ENCODE measurements at places on chromosomes 7 and 10.

- no peak for DNase-seq
These were observed 167.5 kb upstream of the NAMPT start for GRCh38 chr7:106452031-106452851.

- no peak for DNase-seq
These were observed 2.7 kb downstream of the STK17A start for GRCh38 chr7:43585562-43585961.

DNA sequence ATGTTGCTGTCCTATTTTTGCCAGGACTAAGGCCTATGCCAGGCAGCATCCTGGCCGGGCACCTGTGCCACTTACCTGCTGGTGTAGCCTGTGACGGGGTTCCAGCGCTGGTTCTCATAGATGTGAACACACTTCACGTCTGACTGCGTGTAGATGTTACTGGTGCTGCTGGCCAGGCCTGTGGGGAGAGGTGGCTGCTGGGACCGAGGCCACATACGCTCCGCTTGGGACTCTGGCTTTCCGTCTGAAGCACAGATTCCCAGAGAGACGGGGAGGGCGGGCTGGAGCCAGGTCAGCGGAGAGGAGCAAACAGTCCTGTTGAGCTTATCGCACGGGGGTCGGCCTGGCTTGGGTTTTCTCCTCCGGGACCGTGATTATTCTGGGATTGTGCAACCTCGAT, 16.7 kb downstream of the BHLHA15 start:
- DNase-seq, result no peak

DNA sequence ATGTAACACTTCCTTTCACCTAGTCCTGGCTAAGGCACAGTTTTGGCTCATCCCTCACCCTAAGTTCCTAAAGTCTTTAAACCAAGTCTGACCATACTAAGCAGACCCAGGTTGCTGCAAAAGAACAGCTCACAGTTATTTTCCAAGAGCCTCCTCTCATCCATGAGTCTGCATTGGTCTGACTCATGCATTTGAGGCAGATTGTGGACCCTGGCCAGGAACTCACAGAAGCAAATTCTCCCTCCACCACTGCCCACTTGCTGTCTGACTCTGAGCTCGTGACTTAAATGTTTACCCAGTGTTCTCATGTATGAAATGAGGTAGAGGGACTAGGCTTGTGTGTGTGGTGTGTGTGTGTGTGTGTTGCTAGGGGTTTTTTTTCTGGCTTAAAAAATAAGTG, 1272.8 kb downstream of the TYW1 start:
- DNase-seq, result no peak

- DNase-seq, result no peak
These were observed 652 bp upstream of the PODXL start for GRCh38 chr7:131556909-131557651.

DNA sequence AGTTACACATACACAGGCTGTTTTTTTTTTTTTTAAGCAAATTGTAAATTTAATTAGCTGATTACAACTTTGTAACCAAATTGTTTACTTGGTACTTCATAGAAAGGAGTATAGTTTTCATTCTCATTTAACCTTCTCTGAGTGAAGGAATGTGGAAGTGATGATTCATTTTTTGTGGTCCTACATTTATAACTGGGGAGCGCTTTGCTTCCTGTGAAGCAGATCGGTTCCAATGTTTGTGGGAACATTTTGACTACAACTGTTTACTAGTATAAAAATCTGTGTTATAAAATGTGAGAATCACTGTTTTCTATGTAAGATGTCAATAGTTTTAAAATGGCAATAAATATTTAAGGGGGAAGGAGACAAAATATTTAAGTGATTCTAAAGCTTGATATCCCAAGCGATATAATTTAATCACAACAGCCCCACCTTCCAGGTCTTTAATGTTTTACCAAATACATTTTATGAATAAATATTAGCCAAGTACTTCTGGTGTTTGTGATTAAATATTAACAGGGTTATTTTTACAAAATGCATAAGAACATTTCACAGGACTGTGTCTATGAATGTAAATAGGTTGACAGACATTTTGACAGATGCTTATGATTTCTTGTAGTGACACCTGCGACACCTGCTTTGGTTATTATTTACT, 57.1 kb downstream of the NXPH1 start:
- DNase-seq, result no peak

- peak; percentile 63 for DNase-seq
These were observed 218.0 kb downstream of the WDR37 start for GRCh38 chr10:1274111-1274661.

- DNase-seq, result no peak
These were observed 57.8 kb downstream of the TBXAS1 start for GRCh38 chr7:139886899-139887298.

DNA sequence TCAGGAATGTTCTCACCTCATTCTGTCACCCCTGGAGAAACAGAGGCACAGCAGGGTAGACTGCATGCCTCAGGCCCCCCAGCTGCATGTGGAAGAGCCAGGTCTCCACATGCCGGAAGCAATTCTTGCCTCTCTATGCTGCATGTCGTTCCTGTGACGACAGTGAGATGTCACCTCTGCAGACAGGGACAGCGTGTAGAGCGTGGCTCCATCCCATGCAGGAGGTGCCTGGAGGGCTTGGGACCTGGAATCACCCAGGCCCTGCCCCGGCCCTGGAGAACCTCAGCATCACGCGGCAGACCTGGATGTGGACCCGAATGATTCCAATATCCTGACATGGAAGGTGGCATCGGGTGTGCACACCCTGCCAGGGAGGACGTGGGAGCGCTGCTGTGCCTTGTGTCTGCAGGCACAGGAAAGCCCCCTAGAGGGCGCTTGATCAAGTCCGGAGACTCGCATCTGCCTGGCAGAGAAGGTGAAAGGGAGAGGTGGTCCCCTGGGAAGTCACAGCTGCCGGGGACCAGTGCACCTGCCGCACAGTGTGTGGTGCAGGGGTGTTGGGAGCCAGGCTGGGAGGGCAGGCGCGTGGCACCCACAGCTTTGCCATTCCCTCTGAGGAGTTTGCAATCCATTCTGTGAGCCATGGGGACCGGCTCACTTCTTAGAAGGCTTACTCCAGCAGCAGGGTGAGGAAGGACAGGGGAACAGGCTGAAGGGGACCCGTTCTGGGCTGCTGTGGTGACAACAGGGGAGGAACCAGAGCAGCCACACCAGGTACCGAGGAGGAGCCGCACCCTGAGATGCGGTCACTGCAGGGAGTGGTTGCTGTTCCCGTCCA, 45.3 kb upstream of the EN2 start:
- DNase-seq, result peak; percentile 57

DNA sequence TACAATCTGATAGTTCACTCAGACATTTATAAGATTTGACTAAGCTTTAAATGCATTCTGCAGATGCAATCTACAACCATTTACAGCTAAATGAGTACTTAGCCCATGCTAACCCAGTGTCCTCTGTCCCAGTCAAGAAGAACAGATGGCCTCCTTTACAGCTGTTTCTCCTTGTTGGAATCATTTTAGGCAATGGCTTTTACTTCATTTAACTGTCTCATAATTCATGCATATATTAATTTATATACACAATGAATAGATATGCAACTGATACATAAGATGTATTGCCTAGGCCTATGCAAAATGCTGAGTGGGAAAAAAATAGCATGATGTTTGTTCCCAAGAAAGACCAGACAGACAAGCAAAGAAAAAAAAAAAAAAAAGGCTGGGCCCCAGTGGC, 82.2 kb downstream of the TSPAN12 start:
- DNase-seq, result no peak

- no peak for DNase-seq
These were observed 62.4 kb downstream of the TFEC start for GRCh38 chr7:115968171-115968570.

GRCh38 chr10:72567421-72567820, 58.5 kb downstream of the MICU1 start:
- no peak for DNase-seq
